Fibroblast of the aortic adventitia (primary cell): ENCODE measurements at places on chromosomes 1 and 21. TPM values are rescaled to one million over a fixed set of nuclear protein-coding genes. Genes with fewer than 3 reads are reported as not detected.
A peak's percentile ranks its signal among the peaks of the same experiment; 100 is the strongest.

GRCh38 chr21:36745459-36745858 is 46.5 kb downstream of the SIM2 start:
- no peak for DNase-seq

GRCh38 chr1:36207339-36207738 is 16.9 kb upstream of the THRAP3 start:
- DNase-seq: peak; percentile 92

GRCh38 chr1:8790987-8791386 is 26.5 kb downstream of the RERE start:
- DNase-seq: no peak

Gene FAM72C
- 0.45 TPM in 1 of 2 replicates, not detected in the other for total RNA-seq

Gene TMEM52
- total RNA-seq: 0.72 TPM in 1 of 2 replicates, not detected in the other

Gene MAN1C1
- total RNA-seq: 6.6 and 32.0 TPM in 2 replicates

Gene ALX3
- total RNA-seq: 0.09 TPM in 1 of 2 replicates, not detected in the other

DNA sequence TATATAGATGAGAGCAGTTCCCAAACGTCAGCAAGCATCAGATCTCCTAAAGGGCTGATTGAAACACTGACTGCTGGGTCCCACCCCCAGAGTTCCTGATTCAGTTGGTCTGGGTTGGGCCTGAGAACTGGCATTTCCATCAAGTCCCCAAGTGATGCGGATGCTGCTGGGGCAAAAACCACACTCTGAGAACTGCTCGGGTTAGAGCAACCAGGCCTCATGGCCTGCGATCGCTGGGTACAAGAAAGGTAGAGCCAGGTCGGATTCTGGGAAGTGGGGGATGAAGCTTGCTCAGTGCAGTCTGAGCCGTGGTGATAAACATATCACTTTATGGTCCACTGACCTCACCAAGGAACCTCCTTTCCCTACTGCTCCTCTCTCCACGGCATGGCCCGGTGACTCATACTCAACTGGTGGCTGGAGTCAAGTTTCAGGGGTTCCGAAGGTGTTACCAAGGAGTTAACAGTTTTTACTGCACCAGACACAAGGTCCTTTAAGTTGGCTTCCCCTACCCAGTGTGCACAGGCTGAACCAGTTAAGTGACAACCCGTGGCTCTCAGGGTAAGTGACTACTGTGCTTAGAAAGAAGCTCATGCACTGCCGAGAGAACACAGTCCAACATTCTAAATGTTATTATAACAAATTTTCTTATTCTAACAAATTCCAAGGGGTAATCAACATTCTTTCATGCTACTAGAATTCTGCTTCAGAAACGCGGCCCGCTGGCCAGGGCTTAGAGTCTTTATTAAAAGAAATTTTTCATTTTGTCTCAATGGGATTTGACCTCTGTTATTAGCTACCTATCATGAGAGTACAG is 153.5 kb downstream of the TGFBR3 start:
- peak; percentile 63 for DNase-seq

DNA sequence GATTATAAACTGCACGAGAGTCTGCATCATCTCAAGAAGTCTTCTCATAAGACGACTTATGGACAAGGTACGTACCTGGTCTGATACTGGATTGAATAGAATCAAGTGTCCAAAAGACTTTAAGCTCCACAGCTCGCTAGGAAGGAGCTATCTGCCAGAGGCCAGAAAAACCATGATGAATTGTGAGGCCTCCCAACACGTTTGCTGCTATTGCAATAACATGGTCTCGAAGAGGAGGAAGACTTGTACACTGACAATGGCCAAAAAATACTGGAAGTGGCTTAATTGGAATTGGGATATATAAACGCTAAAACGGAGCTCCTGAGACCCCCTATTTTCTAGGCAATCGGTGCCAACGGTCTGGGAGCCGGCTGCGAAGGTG is 534 bp downstream of the DNAJC28 start:
- DNase-seq: peak; percentile 23

DNA sequence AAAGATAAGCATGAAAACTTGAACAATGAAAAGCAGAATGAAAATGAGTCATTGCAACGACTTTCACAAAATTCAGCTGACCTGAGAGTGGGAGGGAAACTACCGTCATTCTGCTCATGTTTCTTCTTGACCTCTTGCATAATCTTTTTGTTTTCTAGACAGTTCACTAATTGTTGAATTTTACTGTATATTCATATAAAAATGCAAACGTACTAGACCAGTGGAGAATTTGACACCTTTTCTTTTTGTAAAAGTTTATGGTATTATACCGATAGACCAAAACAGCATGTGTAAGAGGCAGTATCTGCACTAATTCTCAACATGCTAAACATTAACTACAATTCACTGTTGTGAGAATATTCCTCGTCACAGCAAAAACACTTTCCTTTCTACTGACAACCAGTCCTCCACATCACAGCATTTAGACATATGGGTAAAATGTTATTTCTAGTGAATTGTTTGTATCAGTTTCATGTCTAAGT is 137.8 kb downstream of the GREM2 start:
- DNase-seq: peak; percentile 94

DNA sequence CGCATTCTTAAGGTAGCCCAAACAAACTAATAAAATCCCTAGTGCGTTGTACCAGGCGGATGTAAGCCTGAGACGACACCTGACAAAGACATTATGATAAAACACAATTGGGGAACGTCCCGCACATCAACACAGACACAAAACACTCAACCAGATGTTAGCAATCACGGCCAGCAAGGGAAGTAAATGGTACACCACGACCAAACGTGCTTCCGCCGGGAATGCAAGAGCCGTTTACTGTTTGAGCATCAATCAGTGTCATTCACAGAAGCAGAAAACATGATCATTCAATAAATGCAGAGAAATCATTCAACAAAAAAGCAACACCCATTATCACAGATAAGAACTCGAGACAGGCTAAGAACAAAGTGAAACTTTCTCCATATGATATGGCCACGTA is 49.4 kb upstream of the COL18A1 start:
- no peak for DNase-seq

- DNase-seq: no peak
Observed at GRCh38 chr21:42299324-42300044, 15.7 kb downstream of the TFF3 start.

GRCh38 chr1:48568501-48568900 is 96.5 kb upstream of the SPATA6 start:
- no peak for DNase-seq

DNA sequence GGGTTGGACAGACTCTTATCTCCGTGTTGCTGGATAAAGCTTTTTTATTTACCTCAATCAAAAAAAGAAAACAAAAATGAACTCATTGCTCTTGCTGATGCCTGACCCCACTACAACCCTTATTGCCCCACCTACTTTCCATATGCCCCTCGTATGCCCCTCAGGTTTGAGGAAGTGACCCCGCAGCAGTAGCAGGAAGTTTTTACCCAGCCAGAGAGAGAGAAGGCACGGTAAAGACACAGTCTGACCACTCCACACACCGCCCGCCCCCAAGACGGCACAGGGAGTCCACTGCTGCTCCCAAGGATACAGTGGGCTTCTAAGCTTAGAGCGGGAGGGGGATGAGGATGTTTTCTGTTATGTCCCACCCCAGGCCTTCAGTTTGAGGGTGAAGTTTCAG is 9.8 kb downstream of the PLEKHO1 start:
- no peak for DNase-seq

- peak; percentile 7 for DNase-seq
Observed at GRCh38 chr1:213457186-213457585, 406.1 kb downstream of the RPS6KC1 start.

Gene CGN
- 0.09 and 1.1 TPM in 2 replicates for total RNA-seq

- no peak for DNase-seq
Observed at GRCh38 chr1:178619042-178619927, 105.8 kb upstream of the RALGPS2 start.

DNA sequence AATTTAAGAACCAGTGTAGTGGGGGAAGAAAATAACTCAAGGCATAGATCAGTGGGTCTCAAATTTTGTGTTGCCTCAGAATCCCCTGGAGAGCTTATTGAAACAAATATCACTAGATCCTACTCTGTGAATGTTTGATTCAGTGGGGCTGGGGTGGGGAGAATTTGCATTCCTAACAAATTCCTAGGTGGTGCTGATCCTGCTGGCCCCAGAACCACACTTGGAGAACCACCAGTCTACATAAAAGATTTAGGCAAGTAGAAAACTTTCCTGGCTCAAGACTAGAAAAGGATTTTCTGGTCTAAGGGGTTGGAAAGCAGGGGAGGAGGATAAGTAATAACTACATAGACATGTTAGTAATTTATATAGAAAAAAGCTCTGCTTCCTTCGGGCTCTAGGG is 34.1 kb upstream of the C1orf21 start:
- DNase-seq: peak; percentile 10

GRCh38 chr1:111754984-111755330 is 744 bp upstream of the DDX20 start:
- DNase-seq: peak; percentile 66

GRCh38 chr1:53134961-53135734 is 7.3 kb downstream of the SLC1A7 start:
- peak; percentile 98 for DNase-seq

Gene CATSPERE
- 0.49 and 1.1 TPM in 2 replicates for total RNA-seq

DNA sequence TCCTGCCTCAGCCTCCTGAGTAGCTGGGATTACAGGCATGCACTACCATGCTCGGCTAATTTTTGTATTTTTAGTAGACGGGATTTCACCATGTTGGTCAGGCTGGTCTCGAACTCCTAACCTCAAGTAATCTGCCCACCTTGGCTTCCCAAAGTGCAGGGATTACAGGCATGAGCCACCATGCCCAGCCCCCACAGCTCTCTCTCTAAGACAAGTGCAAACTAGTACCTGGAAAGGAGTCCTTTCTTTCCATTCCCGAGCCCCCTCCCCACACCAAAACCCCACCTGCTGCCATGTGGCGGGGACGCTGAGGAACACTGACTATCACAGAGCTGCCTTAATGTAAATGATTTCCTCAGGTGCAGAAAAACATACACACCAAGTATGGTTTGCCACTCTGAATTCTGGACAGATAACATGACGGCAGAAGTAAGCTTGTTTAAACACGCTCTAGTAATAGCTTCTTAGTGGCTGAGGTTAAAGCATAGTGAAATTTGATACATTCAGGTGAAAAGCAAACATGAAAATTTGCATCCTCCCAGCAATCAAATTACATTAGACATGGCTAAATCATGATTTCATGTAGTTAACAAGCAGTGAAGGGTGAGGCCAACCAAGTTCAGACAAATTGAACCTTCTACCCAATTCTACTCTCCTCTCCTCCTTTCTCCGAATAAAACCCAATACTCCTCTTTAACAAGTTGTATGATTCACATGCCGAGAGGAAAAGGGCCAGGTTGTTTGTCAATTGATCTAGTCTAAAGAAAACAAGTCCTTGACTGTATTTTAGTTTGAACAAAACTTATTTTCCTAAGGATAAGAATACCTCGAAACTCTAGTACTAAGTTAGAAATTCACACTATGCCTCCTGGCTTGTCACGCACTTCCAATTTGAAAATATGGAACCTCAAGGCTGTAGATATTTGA is 19.8 kb downstream of the ERRFI1 start:
- no peak for DNase-seq

DNA sequence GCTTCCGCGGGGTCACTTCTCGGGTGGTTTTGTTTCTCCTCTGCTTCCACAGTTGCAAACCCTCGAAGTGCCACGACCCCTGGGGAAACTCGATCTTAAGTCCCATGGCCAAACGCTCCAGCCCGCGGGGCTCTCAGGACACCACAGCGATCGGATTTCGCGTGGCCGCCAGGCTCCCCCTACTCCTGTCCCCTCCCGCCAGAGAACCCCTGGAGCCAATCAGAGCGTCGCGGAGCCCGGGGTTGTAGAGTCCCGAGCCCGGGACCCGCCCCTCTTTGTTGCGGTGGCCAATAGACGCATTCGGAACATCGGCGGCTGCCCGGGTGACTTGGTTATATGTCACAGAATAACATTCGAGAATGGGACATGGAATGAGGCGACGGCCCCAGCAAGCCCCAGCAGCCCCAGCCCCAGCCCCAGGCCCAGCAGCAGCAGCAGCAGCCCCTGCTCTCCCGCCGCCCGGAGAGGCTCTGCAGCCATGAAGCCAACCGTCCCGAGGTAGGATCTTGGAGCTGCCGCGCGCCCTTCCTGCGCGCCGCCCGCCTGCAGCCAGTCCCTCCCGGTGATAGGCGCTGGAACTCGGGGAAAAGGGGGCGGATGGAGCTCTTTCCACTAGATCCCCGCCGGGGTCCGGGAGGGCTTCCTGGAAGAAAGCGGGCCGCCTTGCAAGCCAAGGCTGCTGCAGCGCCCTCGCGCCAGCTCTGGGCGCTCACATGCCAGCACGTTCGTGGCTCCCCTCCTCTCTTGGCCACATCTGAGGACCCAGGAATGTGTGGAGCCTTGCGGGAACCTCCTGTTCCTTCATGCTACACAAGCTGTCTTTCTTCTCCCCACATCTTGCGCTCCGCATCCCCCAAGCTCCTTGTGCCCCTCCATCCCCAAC is at the start of gene VASH2:
VASH2 (plus strand) TSS at position 299 of the 883 bp plus-strand sequence. CDS start 1,002 bp downstream, outside the sequence.
- DNase-seq: peak; percentile 56

DNA sequence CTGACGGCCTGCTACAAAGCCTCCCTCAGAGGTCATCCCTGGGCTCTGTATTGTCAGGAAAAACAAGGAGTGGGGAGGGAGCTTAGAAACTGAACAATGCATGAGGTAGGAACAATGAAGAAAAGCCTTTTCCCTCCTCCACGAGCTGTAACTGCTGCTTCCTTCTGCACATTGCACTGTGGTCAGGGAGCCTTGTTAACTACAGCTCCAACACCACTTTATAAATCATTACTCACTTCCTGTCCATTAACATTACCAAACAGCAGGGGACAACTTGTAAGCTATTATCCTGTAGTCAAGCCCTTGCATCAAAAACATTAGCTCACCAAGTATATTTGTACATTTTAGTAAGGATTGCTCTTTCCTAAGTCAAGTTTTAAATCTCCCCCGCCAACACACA is 336.0 kb upstream of the NR5A2 start:
- peak; percentile 67 for DNase-seq

DNA sequence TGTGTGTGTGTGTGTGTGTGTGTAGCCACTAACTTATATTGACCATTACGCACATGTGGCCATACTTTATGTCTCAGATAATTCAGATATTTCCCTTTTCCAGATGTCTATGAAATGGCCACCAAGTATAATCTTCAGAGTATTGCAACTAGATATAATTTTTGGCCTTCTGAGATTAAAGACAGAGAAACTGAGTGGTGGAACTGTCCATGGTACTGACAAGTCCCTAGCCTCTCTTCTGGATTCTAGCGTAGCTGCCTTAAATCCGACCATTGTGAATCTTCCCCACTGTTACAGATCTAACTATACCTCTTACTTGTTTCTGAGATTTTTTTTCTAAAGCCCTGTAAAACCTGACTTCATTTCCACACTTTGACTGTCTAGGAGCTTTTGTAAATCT is 100.0 kb upstream of the SERTAD4 start:
- DNase-seq: peak; percentile 65

DNA sequence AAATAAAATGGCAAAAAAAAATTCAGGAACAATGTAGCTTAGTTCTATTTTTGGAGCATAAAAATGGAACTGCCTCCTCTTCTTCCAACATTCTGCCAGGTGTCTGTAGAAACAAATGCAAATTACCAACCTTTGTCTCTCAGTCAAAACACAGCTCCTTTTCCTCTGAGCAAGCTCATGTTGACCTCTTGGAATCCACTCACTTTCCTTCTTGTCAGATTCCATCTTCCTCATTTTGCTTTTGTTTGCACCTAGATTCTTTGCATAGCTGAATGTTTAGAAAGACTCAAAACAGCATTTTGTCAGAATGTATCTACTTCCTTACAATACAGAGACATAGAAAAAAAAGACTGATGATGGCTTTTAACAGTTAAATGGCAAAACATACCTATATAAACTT is 178.2 kb downstream of the ADGRL2 start:
- peak; percentile 9 for DNase-seq

GRCh38 chr1:17826165-17826488 is 71.0 kb downstream of the ACTL8 start:
- peak; percentile 45 for DNase-seq

Gene DCST2
- 0.09 TPM in 1 of 2 replicates, not detected in the other for total RNA-seq

Gene MAEL
- not detected in 2 replicates for total RNA-seq
